Right ventricle myocardium inferior (tissue), 1 donor: ENCODE measurements at places on chromosomes 1 and 21.

GRCh38 chr21:42731264-42732032 is 78.0 kb downstream of the PDE9A start:
- DNase-seq: no peak

DNA sequence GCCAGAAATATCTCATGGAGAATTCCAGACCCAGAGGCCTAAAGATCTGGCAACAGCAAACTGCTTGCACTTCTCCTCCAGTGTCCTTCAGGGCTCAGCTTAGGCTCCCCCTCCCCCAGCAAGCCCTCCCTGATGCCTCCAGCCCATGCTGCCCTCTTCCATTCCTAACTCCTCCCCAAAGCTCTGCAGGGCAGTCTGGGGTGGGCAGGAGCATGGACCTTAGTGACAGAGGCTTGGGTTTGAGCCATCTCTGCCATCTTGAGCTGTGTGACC is 436.8 kb downstream of the PTPRU start:
- no peak for DNase-seq

DNA sequence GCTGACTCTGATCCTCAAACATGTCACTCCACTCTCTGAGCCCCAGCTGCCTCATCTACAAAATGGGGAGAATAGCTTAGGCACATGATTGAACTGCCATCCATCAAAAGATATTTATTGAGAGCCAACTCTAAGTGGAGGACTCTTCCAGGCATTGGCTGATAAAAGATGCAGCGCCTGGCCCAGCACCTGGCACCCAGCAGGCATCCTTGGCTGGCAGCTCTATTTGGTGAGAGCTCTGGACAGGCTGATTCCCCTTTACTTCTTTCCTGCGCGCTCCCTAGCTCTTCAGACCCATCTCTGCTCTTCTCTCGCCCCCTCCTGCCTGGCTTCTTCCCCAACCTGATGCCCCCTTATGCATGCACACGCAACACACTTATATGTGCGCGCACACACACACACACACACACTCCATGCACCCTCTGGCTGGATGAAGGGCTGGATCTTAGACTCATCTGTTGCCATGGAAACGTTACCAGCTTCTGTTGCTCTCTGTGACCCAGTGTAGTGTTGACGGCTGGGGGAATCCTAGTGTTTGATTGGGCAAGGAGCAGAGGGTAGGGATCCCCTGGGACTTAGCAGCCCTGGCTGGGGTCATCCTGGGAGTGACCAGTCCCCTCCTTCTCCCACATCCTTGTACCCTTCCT is 49.3 kb downstream of the VWA5B1 start:
- peak; percentile 9 for DNase-seq

DNA sequence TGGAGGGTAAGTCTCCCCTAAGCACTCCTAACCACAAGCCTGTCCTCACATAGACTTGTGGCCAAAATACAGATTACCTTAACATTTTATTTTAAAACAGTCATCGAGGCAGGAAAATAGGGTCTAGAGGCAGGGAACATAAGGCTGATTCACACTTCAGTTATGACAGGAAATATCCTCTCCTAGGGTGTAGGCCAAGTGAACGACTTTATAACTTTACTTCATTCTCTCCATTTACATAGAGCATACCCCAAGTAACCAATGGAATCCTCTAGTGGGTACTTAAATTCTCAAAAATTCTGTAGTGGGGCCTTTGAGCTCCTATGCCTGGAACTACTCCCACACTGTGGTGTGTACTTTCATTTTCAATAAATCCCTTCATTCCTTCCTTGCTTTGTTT is 113.0 kb downstream of the WDR3 start:
- DNase-seq: no peak
